NCI-H1694 treated with DMSO at 0.1 percent for 48 hours (cell line): ENCODE measurements at places on chromosomes 4 and X.

GRCh38 chrX:9370893-9371292 is 94.0 kb upstream of the TBL1X start:
- no peak for DNase-seq

DNA sequence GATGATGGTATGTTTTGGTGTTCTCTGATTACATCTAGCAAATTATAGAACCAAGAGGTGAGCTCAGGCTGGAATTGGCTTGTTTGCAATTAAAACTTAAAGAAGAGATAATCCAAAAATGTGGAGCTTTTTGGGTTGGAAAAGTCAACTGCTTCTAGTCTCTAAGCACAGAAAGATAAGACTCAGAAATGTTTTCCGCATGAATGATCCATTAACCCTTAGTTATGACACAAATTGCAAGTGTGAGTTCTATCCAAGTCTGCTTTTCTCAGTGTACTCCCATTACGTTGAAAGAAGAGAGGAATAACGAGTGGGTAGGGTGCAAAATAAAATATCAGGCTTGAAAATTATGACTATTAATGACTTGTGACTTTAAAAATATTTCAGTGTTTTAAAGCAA is 38.5 kb downstream of the HPGD start:
- DNase-seq: no peak

- no peak for DNase-seq
These were observed 602 bp downstream of the PRKX start for GRCh38 chrX:3712870-3713224.

- no peak for DNase-seq
These were observed 94.1 kb upstream of the WDR17 start for GRCh38 chr4:175971388-175972179.

DNA sequence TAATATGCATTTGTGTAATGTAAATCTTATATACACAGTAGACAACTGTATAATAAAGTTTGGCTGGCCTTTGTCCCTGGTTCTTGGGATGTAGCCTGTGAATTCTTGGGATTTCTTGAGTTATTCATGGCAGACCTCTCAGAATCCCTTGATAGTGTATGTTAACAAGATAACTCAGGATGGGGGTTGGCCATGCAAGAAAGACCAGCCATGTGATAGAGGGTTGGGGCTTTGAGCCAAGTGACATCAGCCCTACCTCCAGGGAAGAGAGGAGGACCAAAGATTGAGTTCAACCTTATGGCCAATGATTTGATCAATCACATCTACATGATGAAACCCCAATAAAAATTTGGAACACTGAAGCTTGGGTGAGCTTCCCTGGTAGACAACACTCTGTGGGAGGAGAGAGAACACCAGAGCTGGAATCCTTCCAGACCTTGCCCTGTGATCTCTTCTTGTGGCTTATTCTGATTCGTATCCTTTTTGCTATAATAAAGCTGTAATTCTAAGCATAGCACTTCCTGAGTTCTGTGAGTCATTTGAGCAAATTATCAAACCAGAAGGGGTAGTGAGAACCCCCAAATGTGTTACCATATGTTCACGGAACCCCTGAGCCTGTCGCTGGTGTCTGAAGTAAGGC is 11.3 kb downstream of the SLC2A9 start:
- DNase-seq: no peak

- DNase-seq: no peak
These were observed 354.3 kb upstream of the GATB start for GRCh38 chr4:152115118-152115517.

- DNase-seq: no peak
These were observed 1.6 kb downstream of the PCDH10 start for GRCh38 chr4:133150486-133151340.

DNA sequence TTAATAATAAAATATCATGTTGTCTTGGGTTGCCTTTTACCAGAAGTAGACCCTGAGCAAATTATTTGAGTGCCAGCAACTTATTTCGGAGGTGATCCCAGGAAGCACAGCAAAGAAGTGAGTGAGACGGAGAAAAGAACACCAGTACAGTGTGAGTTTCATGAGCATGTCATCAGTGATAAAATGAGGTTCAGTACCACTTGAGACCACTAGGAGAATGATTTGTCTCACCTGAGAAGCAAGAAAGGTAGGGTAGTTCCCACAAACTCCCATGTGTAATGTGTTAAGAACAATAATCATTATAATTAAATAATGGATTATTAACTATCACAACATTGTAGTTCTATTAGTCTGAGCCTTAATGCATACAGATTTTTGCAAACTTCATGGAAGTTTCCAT is 112.8 kb upstream of the DMD start:
- DNase-seq: no peak

GRCh38 chrX:145716226-145716625 is 101.4 kb upstream of the SLITRK2 start:
- DNase-seq: no peak

- DNase-seq: no peak
These were observed 512 bp downstream of the NOP14 start for GRCh38 chr4:2962614-2963174.

DNA sequence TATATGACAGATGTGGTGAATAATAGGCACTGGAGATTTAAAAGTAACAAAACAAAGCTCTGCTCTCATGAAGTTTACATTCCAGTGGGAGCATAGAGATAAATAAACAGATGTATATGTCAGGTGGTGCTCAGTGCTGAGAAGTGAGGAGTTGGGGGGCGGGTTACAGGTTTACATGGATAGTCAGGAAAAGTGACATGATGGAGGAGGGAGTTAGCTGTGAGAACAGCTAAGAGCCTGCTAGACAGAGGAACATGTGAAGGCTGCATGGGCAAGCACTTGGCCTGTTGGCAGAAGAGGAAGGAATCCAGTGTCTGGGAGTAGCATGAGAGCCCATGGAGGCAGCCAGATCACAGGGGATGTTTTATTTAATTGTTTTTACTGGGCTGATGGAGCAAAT is 10.2 kb upstream of the TMEM156 start:
- no peak for DNase-seq

GRCh38 chr4:39029752-39030694 is 2.2 kb downstream of the TMEM156 start:
- DNase-seq: no peak

DNA sequence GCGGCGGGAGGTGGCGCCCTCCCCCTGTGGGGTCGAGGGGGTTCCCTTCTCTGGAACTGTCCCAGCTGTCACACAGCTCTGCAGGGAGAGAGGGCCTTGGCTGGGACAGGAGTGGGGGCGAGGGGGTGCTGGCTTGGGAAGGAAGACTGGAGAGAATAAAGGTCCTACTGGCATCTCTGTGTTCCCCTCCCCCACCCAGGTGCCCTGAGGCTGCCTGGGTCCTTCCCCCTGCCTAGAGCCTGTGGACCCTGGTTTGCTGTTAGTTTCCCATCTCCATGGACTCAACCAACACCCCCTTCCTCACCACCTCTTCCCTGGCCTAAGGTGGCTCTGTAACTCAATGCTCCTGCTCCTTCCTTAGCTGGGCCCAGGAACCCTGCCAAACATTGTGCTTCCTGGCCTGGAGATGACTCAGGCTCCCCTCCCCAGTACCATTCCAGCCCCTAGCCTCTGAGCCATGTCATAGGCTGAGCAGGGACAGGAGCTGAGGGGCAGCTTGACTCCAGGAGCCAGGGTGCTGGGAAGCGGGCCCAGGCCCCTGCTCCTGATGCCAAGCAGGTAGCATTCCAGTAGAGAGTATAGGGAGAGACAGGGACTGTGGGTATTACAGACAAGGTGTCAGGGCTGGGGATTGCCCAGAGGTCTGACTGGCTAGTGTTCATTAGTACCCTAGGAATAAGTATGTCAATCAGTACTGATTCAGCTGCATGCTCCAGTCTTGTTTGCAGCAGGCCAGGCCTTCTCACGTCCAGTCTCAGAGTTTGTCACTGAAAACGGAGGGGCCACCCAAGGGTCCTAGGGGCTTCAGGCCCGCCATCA is 100.7 kb downstream of the EFNB1 start:
- no peak for DNase-seq

- DNase-seq: no peak
These were observed 158.4 kb upstream of the SLC7A11 start for GRCh38 chr4:138400543-138400942.

- no peak for DNase-seq
These were observed 566.7 kb upstream of the PCDH7 start for GRCh38 chr4:30153427-30153826.

GRCh38 chr4:117941611-117942010 is 92.7 kb upstream of the NDST3 start:
- DNase-seq: no peak

DNA sequence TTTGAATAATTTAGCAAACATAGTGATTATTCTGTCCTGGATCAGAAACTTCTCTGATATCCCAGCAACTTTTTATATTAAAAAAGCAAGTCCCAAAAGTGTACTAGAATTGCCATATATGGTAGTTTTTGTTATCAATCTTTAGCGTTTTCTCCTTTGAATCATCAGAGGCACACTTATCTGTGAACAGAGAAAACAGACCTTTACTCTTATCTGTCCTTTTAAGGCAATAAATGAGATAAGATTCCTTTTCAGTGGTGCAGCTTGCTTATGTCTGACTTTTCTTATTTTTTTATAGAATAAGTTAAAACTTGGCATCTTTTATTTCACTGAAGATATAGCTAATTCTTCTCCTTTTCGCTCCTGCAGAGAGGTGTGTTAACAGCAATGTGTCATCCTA is 458.1 kb upstream of the PCDH10 start:
- no peak for DNase-seq

GRCh38 chr4:119679251-119679650 is 50.6 kb upstream of the PDE5A start:
- no peak for DNase-seq

DNA sequence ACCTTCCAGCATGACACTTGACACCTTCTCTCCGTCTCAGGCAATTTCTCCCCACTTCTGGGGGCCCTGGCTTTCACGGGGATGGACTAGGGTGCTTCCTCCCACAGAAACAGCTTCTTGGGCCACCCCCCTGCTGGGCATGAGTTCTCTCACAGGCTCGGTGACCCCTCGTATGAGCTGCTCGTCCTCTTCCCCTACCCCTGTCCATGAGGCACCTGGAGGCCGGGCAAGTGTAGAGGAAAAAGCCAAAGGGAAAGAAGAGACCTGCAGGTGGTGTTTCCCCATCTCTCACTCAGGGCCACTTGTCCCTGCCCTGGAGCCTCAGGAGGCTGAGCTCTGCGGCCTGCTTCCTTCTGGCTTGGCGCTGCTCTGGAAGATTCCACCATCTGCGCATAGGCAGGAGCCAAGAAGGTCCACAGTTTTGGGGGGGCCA is 1.9 kb upstream of the RGS12 start:
- no peak for DNase-seq

DNA sequence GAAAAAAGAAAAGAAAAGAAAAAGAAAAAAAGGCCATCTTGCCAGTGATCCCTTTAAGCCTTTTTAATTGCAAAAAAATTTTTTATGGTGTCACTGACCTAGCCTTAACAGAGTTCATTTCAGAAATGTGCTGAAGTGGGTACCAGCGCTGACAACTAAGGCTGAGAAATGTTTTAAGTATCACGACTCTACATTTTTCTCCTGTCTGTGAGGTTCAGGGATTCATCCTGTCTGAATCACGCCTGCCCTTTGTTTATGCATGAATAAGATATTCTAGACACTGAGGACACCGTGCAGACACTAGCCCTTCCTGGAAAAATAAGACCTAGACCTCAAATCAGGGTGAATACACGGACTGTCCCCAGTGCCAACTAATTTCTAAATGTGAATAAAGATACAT is 154.4 kb upstream of the NOCT start:
- DNase-seq: no peak

GRCh38 chr4:29278585-29278984 is 1441.6 kb upstream of the PCDH7 start:
- no peak for DNase-seq

GRCh38 chr4:45072981-45073380 is 346.6 kb upstream of the GNPDA2 start:
- no peak for DNase-seq
